ENCODE measurements at places on chromosomes 1 and 21.

DNA sequence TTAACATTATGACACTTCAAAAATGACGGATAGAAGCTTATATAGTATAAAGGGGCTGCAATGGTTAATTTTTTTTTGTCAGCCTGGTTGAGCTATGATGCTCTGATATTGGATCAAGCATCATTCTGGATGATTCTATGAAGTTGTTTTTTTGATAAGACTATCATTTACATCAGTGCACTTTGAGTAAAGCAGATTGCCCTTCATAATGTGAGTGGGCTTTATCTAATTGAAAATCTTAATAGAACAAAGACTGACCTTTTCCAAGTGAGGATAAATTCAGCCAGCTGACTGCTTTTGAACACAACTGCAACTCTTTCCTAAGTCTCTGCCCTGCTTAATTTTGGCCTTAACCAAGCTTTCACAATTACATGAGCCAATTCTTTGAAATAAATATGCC lies 1476.2 kb downstream of the NCAM2 start:
- no peak for DNase-seq

DNA sequence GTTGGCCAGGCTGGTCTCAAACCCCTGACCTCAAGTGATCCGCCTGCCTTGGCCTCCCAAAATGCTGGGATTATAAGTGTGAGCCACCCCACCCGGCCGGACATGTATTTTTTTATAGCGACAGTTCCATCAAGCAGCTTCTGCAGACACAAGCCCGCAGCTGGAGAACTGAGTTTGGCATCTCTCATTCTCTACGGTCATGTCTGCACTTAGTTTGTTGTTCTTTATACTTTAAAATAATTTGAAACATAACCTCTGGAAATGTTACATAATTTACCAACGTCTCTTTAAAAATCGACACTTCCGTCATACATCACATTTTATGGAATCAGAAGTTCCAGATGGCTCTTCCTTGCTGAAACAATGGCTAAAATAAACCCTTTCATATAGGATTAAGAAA lies 183.6 kb downstream of the DYRK1A start:
- no peak for DNase-seq

GRCh38 chr1:77541162-77541545 lies 141.3 kb downstream of the ZZZ3 start:
- no peak for DNase-seq

DNA sequence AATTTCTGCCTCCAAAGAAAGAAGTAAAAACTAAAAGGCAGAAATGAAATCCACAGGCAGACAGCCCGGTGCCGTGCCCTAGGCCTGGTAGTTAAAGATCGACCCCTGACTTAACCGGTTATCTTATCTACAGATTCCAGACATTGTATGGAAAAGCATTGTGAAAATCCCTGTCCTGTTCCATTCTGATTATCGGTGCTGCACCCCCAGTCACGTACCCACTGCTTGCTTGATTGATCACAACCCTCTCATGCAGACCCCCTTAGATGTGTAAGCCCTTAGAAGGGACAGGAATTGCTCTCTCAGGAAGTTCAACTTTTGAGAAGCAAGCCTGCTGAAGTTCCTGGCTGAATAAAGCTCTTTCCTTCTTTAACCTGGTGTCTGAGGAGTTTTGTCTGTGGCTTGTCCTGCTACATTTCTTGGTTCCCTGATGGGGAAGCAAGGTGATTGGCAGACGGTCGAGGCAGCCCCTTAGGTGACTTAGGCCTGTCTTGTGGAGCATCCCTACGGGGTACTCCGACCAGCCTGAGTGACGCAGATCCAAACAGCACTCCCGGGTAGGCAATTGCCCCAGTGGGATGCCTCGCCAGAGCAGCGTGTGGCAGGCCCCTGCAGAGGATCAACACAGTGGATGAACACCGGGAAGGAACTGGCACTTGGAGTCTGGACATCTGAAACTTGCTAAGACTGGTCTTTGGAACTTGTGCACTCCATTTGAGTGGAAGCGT lies 111.2 kb upstream of the PPM1J start:
- DNase-seq, result no peak

DNA sequence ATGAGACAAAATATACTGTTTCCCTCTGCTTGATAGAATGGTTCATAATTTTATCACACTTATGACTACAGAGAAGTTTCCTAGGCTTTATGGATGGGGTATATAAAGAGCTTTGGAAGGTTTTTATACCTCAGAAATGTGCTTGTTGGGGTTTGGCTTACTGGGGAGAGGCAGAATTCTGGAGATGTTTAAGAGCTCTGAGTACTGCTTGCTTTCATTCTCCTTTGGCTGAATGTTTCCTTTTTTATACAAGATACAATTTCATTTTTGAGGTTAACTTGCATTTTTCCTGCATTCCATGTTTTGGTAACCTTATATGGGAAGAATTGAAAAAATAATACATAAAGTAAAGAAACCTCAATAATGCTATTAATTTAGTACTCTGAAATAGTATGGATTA lies 157.7 kb upstream of the COL11A1 start:
- DNase-seq, result no peak

DNA sequence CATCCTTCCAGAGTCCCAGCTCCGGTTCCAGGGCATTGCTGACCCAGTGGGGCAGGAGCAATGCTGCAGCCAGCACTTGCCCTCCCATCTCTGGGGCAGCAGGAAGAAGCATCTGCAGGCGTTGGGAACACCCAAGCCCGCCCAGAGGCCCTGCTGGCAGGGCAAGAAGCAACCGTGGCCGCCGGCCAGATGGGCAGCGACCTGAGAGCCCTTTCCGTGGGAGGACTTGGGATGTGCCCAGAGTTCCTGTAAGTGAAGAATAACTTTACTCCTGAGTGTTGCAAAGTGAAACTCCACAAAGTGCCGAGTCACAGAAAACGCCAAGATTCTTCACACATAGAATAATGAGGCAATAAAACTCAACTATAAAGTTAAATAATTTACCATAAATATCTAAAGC lies 46.0 kb downstream of the GRIK3 start:
- DNase-seq, result no peak

- DNase-seq, result no peak
These were observed 46.9 kb downstream of the CD34 start for GRCh38 chr1:207863893-207864535.

DNA sequence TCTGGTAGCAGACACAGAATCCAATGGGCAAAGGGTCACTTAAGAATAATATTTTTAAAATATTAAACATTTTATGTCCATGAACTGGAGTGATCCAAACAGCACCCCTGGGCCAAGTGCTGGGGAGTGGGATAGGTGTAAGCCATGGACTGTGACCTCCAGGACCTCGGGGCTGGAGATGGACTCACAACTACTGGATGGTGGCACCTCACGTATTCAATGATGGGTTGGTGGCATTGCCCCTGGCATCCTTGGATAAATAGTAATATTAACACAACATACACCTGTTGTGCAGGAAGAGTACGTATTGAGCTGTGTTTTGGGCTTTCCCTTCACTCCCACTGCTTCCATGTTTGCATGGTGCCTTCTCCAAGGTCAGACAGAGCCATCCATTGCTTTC lies 39.3 kb upstream of the TENT5C start:
- no peak for DNase-seq

DNA sequence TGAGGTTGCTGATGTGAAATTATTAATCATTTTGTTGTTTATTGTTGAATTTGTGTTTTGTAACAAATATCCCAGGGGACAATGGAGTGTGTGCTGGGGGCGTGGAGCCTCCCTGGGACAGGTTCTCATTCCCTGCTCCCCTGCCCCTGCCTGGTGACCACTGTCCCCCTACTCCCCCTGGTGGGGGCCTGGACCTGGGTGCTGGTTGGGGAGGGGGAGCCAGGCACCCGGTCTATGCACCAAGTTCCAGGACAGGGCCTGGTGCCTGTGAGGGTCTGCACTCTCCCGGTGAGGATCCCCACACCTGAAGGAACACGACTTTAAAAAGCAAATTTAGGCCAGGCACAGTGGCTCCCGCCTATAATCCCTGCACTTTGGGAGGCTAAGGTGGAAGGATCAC lies 42.4 kb downstream of the CHD5 start:
- no peak for DNase-seq

DNA sequence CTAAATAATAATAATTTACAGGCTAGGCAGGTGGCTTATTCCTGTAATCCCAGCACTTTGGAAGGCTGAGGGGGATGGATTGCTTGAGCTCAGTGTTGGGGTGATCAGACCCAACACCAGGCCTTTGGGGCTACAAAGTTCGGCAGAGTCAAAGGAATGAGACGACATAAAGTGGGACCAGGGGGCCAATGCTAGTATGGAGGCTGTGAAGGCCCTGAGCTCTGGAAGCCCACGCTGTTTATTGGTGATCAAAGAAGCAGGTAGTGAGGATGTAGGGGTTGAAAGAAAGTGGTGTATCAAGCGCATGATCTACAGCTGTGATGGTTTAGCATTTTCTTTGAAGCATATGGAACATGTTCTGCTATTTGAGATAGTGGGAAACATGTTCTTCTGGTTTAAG lies 5.6 kb downstream of the BTBD8 start:
- no peak for DNase-seq

DNA sequence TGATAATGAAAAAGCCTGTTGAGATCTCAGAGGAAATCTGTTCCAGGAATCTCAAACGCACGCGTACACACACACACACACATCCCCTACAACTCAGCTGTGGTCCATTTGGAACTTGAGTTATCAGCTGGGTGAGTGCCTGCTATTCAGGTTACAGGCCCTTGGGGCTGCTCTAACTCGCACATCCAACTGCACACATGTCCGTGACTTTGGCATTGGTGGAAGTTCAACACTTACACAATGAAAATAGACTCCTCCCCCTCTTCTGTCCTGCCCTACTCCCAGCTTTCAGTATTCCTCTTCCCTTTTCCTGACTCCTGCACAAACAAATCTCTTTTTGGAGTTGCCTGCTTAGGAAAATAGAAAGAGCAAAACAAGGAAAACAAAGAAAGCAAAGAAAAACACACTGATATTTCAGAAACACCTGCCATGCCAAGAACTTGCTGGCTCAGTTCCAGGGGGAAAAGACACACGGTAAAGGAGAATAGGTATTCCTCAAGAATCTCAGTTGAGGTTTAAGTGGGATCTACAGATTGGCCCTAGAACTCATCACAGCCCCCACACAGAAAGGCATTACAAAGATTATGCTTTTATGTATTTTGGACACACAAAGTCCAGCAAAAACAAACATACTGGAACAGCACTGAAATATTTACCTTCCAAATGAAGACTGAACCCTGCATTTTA lies 140.9 kb downstream of the TGFBR3 start:
- DNase-seq, result no peak

DNA sequence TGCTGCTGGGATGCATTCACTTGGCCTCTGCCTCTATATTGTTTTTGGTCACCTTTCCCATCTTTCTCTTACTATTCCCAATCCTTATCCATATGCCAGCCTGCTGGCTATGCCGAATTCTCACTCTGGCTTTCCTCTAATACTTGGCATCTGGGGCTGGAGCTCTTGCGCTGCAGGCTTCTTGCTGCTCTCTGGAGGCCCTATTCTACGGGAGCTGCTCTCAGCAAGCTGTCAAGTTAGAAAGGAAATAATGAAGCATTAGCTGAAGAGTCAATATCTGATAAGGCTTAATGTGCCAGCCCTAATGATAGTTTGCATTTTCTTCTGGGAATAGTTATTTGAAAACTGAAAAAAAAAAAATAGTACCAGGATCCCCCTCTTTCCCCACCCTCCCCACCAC lies 125.3 kb upstream of the CYYR1 start:
- no peak for DNase-seq

DNA sequence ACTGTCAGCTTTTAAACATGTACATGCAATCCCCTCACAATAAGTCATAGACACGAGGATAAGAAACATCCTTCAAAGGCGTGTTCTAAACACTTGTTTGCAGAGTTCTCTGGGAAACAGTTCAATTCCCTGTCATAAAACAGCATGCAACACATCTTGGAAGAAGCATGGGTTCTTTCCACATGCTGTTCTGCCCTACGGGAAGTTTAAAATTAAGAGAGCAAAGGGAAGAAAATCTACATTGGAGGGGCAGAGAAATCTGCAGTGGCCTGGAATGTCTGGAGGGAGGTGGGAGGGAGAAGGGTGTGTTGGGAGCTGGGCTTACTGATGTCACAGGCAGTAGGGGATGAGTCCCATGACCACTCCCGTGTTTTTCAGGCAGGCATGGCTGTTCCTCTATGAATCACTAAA lies 98.3 kb upstream of the SLC2A1 start:
- DNase-seq, result no peak

- DNase-seq, result no peak
These were observed 21.0 kb downstream of the JUN start for GRCh38 chr1:58762806-58763205.

DNA sequence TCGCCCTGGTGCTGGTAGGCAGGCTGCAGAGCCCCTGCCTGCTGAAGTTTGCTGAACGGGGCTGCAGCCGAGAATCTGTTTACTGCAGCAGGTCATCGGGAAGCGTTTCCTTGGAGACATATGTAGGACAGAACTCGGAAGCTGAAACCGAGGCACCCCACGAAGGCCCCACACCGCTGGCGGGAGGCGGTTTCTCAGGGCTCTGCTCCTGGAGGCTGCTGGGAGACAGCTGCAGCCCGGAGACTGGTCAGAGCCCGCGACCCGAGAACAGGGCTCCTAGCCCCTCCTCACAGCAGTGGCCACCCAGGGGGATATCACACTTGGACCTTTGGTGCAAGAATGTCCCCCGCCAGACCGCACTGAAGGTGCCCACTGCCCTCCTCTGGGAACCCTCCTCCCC lies 12.7 kb upstream of the PLCH2 start:
- no peak for DNase-seq

DNA sequence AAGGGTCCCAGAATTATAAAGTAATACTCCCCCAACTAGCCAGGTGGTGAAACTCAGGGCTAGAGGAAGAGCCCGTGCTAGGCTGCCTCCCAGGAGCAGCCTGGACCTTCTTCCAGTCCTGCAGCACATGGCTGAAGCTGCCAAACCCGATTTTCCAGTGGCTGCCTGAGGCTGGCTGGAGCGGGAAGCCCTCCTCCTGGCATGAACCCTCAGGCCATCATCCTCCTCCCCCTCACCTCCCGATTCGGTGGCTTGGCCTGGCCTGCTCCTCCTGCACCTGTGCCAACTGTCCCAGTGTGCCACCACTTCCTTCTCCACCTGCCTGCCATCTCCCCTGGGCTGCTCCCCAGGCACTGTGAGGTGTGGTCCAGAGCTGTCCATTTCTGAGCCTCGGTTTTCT lies 3.0 kb upstream of the TSPAN1 start:
- DNase-seq, result no peak

GRCh38 chr1:220012259-220012658 lies 34.0 kb downstream of the EPRS1 start:
- no peak for DNase-seq

- DNase-seq, result no peak
These were observed 480.2 kb downstream of the COL11A1 start for GRCh38 chr1:102628109-102628613.

- no peak for DNase-seq
These were observed 5.2 kb downstream of the RGL1 start for GRCh38 chr1:183810121-183810520.

- no peak for DNase-seq
These were observed 4.9 kb upstream of the TRIM63 start for GRCh38 chr1:26072305-26072704.

DNA sequence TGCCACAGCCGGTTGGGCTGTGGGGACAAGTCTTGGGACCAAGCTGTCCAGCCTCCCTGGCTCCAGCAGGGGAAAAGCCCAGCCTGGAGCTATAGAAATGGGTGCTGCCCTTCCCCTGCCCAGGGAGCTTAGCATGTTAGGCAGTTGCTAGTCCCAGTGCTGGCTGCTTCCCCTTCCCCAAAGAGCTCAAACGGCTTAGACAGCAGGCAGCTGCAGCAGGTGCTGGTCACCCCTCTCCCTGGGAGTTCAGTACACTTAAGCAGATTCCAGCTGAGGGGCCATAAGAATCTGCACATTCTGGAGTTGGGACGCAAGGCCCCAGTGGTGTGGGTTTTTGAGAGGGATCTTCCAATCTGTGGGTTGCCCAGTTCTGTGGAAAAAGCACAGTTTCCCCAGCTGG lies 11.1 kb upstream of the REG4 start:
- no peak for DNase-seq
